ENCODE measurements at places on chromosomes 7 and 10. TPM values are rescaled to one million over a fixed set of nuclear protein-coding genes. Genes with fewer than 3 reads are reported as not detected.

DNA sequence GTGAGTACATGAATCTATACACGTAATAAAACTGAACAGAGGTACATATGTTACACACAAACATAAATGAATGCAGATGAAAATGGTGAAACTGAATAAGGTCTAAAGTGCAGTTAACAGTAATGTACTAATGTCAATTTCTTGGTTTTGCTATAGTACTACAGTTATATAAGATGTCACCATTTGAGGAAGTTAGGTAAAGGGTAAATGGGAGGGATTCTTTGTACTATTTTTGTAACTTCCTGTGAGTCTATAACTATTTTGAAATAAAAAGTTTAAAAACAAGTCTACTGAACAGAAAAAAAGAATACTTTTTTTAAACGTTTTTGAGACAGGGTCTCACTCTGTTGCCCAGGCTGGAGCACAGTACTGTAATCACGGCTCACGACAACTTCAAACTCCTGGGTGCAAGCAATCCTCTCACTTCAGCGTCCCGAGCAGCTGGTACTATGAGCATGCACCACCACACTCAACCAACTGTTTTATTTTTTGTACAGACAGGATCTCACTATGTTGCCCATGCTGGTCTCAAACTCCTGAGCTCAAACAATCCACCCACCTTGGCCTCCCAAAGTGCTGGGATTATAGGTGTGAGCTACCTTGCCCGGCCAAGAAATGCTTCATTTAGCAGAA lies 71.5 kb downstream of the WAPL start:
- no peak for DNase-seq

Gene LIPN
- total RNA-seq, result 1.1 TPM

DNA sequence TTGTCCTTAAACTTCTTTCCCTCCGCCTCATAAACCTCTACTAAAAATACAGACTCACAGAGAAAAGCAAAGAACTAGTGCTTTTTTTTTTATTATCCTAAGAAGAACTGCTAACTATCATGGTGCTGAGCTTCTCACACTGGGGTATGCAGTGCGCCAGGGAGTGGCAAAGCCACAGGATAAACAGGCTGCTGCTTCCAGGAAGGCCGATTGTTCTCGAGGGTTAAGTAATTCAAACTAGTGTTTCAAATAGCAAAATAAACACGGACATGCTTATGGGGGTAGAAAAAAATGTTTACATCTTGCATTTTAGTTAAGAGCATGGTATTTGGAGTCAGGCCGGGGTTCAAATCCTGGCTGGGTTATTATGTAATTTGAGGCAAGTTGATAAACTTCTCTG lies 157.0 kb downstream of the TAX1BP1 start:
- H3K27ac ChIP-seq, result no peak overlapping the region
- no peak overlapping the region for H3K4me3 ChIP-seq
- H3K27me3 ChIP-seq, result no peaks in the 10 kb centered on the region
- H3K36me3 ChIP-seq, result peaks cover 16% of the 10 kb centered on the region

Gene SPDYE3
- total RNA-seq, result not detected

Gene FRMPD2
- total RNA-seq, result not detected

DNA sequence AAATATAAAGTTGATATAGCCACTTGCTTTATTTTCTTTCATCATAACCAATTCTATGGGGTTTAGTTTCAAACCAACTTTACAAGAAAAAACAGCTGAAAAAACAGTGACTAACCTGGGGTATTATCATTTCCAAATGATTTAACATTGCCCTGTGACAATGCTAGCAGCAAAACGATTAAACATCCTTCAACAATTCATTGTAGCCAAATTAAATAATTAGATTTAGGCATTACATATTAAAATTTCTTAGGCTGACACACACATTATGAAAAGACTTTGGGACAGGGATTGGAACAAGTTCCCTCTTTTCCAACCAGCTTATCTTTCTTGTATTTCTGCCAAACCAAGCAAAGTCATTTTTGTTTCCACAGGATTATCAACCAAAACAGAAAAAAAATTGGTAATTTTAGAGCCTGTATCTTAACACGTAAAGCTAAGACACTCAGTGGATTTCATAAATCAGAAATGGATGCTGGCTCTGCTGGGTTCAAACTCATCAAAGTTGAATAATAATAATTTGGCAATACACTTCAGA lies 84.0 kb downstream of the SEMA3D start:
- DNase-seq, result peak; percentile 22
- H3K27me3 ChIP-seq, result no peaks in the 10 kb centered on the region
- no peaks in the 10 kb centered on the region for H3K36me3 ChIP-seq
- H3K4me3 ChIP-seq, result no peak overlapping the region
- H3K4me1 ChIP-seq, result peaks cover 12% of the 10 kb centered on the region

- no peaks in the 10 kb centered on the region for H3K4me1 ChIP-seq
- no peaks in the 10 kb centered on the region for H3K27me3 ChIP-seq
- peak; percentile 35 for DNase-seq
Observed at GRCh38 chr7:115097175-115097671, 175.3 kb downstream of the MDFIC start.

Gene MIOS
- 63.2 TPM for total RNA-seq

Gene SLC29A3
- 23.7 TPM for total RNA-seq

DNA sequence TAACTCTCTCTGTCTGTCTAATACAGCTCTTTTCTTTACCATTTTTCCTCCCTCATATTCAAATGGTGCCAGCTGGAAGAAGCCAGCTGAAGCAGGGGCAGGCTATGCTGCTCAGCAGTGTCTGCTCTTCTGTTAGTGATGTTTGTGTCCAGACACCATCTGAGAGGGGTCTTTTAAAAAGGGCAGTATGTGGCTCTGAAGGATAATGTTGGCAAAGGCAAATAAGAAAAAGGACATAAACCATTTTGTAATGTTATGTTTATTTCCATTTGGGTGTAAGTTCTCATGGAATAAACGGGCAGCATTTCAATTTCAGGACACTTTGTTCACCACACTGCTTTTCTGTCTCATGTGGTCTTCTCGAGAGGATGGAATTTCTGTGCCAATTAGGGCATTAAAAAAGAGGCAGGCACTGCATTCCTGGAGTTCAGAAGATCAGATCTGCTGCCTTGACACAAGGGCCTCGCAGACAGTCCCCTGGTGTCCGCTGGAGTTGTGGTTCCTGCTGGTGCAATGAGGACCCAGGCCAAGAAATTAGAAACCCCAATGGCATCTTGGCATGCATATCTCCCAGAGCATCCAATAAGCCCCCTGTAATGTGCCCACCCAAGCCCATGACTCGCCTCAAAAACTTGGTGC lies 109.0 kb upstream of the ELMO1 start:
- no peaks in the 10 kb centered on the region for H3K27me3 ChIP-seq
- no peak for DNase-seq
- H3K36me3 ChIP-seq, result no peaks in the 10 kb centered on the region

Gene PTPRZ1
- 31.6 TPM for total RNA-seq

DNA sequence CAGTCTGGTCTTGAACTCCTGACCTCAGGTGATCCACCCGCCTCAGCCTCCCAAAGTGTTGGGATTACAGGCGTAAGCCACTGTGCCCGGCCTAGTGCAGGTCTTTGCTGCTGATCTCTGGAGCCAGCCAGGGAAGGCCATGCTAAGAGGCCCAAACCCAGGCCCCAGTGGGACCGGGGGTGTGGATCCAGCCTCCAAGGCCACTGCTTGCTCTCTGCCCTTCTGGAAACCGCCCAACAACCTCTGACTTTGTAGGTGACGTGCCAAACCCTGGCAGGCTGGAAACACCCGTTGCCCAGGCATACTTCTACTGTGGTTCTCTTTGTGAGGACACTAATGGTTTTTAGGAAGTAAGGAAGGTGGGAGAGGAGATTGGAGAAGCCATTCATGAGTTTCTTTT lies 83.5 kb upstream of the GNA12 start:
- no peaks in the 10 kb centered on the region for H3K36me3 ChIP-seq
- no peak overlapping the region for H3K27ac ChIP-seq
- H3K4me3 ChIP-seq, result no peak overlapping the region
- H3K4me1 ChIP-seq, result no peaks in the 10 kb centered on the region

Gene OGDHL
- total RNA-seq, result 4.2 TPM

DNA sequence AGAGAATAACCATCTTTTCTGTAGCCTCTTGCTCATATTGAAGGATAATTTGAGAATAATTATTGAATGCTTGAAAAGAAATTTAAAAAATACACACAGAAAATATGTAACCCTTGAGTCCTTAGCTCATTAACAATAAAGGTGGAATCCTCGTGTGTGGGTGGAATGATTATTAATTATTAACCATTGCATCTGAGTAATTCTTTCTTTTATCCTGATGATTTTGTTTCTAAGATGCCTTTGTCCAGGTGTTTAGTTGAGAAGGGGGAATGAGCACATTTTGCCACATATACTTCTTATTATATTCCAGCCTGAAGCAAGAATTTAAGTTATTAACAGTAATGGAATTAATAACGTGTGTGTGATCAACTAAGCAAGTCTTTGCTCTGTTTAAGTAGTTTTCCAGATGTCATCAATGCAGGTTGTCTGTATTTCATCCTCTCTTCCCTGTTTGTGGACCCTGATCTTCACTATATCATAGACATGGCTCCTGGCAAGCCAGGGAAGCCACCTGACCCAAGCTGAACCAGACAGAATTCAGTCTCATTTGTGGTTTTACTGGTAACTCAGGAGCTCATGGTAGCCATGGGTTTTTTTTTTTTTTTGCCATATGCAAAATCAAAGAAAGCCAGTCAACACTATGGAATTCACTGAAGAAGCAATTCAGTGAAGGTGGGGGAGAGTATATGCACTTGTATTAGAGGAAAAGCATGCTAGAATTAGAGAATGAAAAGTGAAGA lies 144.3 kb downstream of the KIF20B start:
- H3K36me3 ChIP-seq, result no peaks in the 10 kb centered on the region
- no peak for DNase-seq
- no peak overlapping the region for H3K27ac ChIP-seq
- H3K4me3 ChIP-seq, result no peak overlapping the region
- H3K27me3 ChIP-seq, result no peaks in the 10 kb centered on the region

GRCh38 chr7:106757846-106758245 lies 96.9 kb upstream of the CCDC71L start:
- H3K27ac ChIP-seq, result no peak overlapping the region
- no peak overlapping the region for H3K4me3 ChIP-seq
- no peaks in the 10 kb centered on the region for H3K36me3 ChIP-seq
- no peaks in the 10 kb centered on the region for H3K4me1 ChIP-seq

DNA sequence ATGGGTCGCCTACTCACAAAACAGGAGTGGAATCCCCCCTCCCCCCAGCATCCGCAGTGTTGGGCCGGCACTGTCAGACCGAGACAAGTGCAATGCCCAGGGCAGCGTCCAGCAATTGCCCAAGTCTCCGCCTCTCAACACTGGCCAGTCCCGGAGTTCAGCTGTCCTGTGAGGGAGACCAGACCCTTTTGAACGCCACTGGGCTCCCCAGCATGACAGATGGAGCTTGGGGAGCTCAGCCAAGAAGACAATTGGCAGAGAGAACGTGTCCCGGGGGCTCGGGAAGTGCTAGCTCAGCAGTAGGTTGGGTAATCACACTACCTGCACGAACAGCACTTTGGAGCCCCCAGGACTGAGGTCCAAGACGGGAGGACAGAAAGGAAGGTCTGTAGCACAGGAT lies 4.7 kb downstream of the COPS6 start:
- H3K4me3 ChIP-seq, result no peak overlapping the region
- no peak overlapping the region for H3K27ac ChIP-seq
- no peaks in the 10 kb centered on the region for H3K27me3 ChIP-seq
- peaks cover 83% of the 10 kb centered on the region for H3K36me3 ChIP-seq
- H3K4me1 ChIP-seq, result peaks cover 21% of the 10 kb centered on the region

DNA sequence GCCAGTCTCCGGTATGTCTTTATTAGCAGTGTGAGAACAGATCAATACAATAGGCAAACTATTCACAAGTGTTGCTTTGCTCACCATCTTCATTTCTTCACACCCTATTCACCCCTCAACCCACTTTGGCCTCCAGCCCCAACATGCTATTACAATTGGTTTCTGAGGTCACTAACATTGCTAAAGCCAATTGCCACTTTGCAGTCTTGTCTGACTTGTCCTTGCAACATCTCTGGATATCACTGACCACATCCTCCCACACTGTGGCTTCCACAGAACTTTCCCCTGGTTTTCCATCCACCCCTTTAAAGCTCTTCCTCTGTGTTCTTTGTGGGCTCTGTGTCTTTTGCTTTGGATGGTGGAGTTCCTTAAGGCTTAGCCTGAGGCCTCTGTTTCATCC lies 5.2 kb upstream of the APBB1IP start:
- no peaks in the 10 kb centered on the region for H3K4me1 ChIP-seq
- H3K36me3 ChIP-seq, result no peaks in the 10 kb centered on the region
- H3K27me3 ChIP-seq, result peaks cover 3% of the 10 kb centered on the region

DNA sequence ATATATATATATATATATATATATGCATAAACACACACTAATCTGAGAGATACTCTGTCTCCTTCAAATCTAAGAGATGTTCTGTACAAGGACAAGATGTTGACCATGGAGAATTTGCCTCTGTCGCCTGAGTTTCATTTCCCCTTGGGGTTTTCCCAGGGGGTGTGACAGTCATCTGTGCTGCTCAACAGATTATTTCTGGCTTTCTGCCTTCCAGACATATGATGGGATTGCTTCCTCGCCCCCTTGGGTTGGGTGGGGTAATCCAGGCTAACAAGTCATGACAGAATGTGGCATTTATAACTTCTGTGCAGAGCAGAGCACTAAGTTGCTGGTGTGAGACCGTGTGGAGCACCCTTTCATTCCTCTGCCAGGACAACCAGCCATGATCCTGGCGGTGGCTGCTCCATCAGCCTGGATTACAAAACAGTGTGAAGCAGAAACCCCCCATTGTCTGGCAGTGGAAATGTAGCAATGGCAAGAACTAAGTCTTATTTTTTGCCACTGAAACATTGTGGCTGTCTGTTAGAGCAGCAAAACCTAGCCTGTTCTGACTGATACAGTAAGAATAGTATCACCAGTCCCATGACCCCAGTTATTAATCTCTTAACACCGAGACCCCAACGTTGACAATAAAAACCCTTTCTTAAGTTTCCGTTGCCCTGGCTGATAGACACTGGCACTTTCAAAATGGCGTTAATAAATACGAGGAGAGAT lies 13.7 kb upstream of the USP6NL start:
- no peaks in the 10 kb centered on the region for H3K27me3 ChIP-seq
- H3K4me1 ChIP-seq, result no peaks in the 10 kb centered on the region
- H3K36me3 ChIP-seq, result no peaks in the 10 kb centered on the region
- DNase-seq, result no peak

GRCh38 chr7:88357781-88358525 lies 51.3 kb upstream of the STEAP4 start:
- no peak overlapping the region for H3K4me3 ChIP-seq
- H3K27ac ChIP-seq, result no peak overlapping the region
- no peaks in the 10 kb centered on the region for H3K4me1 ChIP-seq
- H3K27me3 ChIP-seq, result no peaks in the 10 kb centered on the region
- H3K36me3 ChIP-seq, result no peaks in the 10 kb centered on the region

Gene PDE6C
- total RNA-seq, result not detected

- H3K36me3 ChIP-seq, result no peaks in the 10 kb centered on the region
- H3K4me3 ChIP-seq, result no peak overlapping the region
- no peak overlapping the region for H3K27ac ChIP-seq
- no peaks in the 10 kb centered on the region for H3K4me1 ChIP-seq
Observed at GRCh38 chr7:101985057-101985902, 167.9 kb downstream of the CUX1 start.

DNA sequence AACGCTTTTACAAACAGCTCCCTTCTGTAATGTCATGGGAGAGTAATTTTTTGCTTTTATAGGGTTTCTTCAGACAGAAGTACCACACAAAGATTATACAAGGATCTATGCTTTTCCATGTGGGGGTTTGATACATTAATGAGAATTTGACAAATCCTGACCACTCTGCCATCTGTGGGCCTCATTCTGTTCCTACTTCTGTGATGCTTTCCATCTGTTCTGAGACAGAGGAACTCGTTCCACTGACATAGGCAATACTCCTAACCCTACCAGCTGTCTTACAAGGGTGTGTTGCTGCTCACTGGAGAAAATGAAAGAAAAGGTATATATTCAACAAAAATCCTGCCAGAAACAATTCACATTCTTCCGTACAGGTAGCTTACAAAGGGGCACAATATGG lies 59.4 kb upstream of the NAMPT start:
- H3K27me3 ChIP-seq, result no peaks in the 10 kb centered on the region
- H3K4me1 ChIP-seq, result no peaks in the 10 kb centered on the region
- no peaks in the 10 kb centered on the region for H3K36me3 ChIP-seq
- no peak for DNase-seq
- no peak overlapping the region for H3K4me3 ChIP-seq

Gene PTN
- 6.4 TPM for total RNA-seq

Gene C10orf71
- total RNA-seq, result not detected
